ENCODE measurements at places on chromosomes 4 and X.

DNA sequence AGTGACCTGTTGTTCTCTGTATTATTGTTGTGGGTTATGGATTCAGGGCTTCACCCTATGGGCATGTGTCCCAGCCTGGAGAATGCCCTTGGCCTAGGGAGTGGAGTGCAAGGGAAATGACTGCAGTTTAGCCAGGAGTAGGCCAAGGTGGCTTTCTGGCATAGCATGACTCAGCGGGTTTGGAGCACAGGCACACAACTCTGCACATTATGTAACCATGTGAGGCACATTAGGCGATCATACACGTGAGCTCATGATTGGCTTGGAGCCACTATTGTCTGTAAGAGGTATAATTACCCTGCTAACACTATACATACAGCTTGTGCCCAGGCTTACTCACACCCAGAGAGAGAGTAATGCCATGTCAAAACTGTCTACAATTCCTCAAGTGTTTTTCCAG, 35.1 kb upstream of the TACR3 start:
- DNase-seq = peak; percentile 6

- no peak for DNase-seq
Observed at GRCh38 chr4:36915717-36916116, 328.8 kb upstream of the NWD2 start.

- no peak for DNase-seq
Observed at GRCh38 chr4:89117115-89117514, 5.8 kb downstream of the TIGD2 start.

DNA sequence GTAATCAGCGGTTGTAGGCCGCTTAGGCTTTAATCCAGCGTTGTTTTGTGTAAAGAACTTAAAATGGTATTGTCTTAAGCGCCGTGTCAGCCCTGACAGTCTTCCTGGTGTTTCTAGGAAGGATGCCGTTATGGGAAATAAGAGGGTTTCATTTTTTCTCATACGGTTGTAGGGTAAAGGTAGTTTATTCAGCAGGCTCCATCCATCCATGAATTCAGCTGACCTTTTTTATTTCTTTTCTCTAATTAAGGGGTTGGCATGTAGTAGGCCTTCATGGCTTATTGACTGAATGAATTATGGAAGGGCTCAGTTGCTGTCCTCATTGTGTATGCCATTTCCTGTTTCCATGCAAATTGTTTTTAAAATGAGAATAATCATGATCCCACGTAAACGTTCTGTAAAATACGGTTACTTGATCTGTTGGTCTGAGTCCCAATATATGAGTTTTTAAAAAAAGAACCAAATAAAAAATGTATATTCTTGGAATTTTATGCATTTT, 693 bp downstream of the OCIAD1 start:
- DNase-seq = peak; percentile 16

DNA sequence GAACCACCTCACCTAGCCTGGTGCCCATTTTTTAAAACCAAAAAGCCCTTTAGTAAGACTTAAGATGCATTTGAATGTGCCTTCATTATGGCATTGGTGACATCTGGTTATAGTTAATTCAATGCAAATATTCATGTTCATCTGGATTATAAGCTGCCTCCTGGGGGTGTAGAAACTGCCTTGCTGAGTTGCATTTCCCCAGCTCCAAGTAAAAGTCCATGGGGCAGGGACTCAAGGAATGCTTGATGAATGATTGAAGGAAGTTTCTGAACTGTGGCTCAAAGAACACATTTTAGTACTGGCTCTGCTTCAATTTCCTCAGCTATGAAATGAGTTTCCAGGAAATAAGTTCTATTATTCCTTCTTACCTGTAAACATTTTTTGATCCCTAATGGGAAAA, 18.5 kb upstream of the RBM47 start:
- no peak for DNase-seq

DNA sequence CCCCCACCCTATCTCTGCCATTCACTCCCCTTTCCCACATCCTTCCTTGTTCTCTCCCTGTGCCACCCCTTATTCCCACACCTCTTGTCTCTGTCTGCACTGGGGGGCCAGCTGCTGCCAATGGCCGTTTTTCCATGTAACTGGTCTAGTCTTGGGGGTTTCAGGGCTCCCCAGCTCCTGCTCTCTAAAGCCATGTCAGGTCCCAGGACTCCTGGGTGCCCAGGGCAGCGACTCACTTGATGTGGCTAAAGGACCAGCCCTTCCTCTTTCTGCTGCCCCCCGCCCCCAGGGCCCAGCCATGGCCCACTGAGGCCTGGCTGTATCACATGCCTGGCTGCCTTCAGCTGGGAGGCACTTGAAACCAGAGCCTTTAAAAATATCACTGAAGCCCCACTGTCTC, 10.0 kb downstream of the NLGN3 start:
- DNase-seq = no peak

GRCh38 chrX:17214962-17215361, 160.0 kb upstream of the NHS start:
- DNase-seq = no peak

- DNase-seq = peak; percentile 18
Observed at GRCh38 chr4:166458756-166459155, 585.7 kb downstream of the TLL1 start.

DNA sequence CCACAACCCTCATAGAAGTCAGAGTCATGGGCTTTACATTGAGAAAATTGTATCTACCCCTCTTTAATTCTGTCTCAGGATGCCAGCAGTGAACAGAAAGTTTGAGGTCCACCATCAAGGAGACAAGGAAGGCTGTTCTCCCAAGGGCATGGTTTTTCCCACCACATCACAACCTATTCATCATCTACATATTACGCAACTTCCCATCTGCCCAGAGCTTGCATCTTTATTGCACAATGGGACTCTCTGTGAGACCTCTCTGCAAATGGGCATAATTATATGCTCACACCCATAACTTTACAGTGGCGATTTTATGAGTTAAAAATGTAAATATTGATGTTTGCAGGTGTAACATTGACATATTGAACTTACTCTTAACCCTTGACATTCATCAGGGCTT, 38.9 kb downstream of the PAGE2 start:
- DNase-seq = peak; percentile 34

DNA sequence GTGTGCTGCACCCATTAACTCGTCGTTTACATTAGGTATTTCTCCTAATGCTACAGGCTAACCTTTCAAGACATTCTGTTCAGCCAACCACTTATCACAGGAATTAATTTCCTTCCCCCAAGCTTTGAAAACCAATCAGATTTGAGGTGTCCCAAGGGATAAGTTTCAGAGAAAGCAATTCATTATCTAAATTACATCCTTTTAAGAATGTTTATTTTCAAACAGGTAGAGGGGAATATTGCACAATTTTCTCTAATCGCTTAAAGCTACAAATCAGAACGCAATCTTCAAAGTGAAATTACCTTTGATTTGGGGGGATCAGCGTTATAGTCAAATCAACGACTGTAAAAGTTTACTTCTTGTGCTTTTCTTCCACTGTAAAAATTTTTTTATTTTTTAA, 1.6 kb downstream of the CLOCK start:
- peak; percentile 44 for DNase-seq

DNA sequence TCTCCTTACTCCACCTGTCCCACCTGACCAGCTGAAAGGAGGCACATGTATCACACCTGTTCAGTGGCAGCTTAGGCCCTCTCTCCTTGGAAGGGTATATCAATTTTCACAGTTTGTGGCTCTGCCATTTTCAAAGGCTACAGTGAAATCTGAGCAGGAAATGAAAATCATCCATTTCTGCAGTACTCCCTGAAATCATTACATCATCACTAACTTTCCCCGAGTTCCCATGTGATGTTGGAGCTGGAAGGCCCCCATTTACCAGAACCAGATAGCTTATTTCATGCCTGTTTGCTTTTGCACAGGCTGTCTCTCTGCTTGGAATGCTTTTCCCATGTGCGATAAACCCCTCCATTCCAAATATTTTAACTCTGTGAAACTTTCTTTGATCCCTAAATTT, 31.0 kb upstream of the STX18 start:
- peak; percentile 68 for DNase-seq

All from iris pigment epithelial cell (primary cell).